ENCODE measurements at places on chromosomes 5 and 9. TPM values are rescaled to one million over a fixed set of nuclear protein-coding genes. Genes with fewer than 3 reads are reported as not detected.

PNPLA7 gene
- 1.9 TPM for total RNA-seq

DNA sequence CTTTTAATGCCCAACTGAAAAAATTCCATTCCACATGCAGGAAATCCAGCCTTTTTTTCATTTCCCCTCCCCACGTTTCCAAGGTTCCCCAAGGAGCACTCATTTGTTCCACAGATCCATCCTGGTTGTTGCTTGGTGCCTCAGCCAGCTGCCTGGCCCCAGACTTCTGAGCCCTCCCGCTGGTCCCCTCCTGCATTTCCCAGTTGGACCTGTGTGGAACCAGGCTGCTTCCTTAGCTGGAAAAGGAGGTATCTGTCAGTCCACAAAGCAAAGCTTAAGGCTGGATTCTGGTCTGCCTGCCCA is 44.8 kb downstream of the ANGPTL2 start:
- no peak overlapping the region for H3K27ac ChIP-seq
- peak; percentile 75 for DNase-seq
- H3K36me3 ChIP-seq: no peaks in the 10 kb centered on the region
- H3K4me3 ChIP-seq: no peak overlapping the region
- peaks cover 23% of the 10 kb centered on the region for H3K4me1 ChIP-seq
- no peaks in the 10 kb centered on the region for H3K27me3 ChIP-seq

PCDHAC1 gene
- total RNA-seq: not detected

GRCh38 chr9:105007143-105007542 is 79.2 kb upstream of the ABCA1 start:
- peak; percentile 80 for DNase-seq
- no peaks in the 10 kb centered on the region for H3K36me3 ChIP-seq
- no peaks in the 10 kb centered on the region for H3K27me3 ChIP-seq
- no peak overlapping the region for H3K4me3 ChIP-seq
- H3K4me1 ChIP-seq: no peaks in the 10 kb centered on the region

DNA sequence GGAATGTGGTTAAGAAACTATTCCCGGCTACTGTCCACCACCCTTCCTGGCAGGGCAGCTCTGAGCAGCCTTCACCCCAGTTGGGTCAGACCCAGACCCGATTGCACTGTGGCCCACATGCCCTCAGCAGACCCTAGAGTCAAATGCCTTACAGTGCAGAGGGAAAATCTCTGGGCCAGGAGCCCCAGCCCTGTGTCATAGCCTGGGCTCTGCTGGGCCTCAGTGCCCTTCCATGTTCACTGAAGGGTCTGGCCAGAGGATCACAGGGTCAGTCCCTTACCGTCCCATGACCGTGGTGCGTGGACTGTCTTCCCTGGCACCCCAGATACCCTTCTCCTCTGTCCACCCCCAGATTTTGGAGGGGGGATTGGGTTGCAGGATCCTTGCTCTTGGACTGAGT is 73.5 kb upstream of the COL5A1 start:
- H3K36me3 ChIP-seq: no peaks in the 10 kb centered on the region
- H3K4me1 ChIP-seq: no peaks in the 10 kb centered on the region
- H3K27me3 ChIP-seq: peaks cover 3% of the 10 kb centered on the region
- no peak overlapping the region for H3K4me3 ChIP-seq
- no peak for DNase-seq

DNA sequence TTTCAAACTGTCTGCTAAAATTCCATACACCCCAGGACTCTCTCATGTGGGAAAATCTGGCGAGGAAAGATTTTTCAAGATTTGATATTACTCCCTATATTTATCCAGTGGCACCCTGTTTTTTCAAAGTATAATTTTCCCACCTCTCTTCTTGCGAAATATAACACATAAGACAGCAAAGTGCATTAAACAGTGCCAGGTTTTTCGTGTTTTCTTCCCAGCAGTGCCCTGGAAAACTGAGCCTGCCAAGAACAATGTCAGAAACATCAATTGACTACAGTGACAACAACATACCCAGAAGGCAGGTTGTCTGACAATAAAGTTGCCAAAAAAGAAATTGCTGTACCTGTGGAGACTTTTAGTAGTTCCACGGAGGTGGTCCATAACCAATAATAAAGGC is 545.0 kb upstream of the ZNF608 start:
- H3K27ac ChIP-seq: no peak overlapping the region
- no peak for DNase-seq
- H3K4me3 ChIP-seq: no peak overlapping the region
- no peaks in the 10 kb centered on the region for H3K36me3 ChIP-seq

DNA sequence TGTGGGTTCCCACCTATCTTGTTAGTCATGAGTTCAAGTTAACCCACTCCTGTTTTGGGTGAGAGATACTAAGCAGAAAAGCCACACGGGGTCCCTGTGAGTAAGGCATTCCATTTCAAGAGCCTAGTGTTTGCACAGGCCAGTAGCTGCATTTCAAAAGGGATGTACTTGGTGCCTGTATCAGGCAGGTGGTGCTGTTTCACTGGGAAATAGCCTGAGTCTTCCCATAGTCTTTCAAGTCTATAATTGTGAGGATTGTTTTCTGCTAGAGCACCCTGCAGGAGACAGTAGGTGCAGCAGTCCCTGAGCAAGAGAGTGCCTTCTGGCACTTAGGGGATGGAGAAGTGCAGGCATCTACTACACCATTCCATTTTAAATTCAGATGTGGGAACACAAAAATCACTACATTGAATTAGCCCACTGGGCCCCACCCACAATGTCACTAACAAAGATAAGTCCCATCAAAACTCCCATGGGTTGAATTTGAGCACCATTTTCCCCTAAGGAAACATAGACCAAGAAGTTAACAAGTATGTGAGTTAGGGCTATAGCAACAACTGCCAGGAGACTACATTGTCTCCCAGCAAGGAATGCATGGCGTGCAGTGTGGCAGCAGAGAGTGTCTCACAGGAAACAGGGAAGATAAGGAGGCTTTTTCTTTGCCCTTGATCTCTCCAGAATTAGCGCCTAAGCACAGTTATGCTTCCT is 263.2 kb downstream of the COX7C start:
- no peaks in the 10 kb centered on the region for H3K27me3 ChIP-seq
- H3K4me1 ChIP-seq: no peaks in the 10 kb centered on the region
- no peak overlapping the region for H3K4me3 ChIP-seq
- DNase-seq: peak; percentile 69
- no peak overlapping the region for H3K27ac ChIP-seq
- no peaks in the 10 kb centered on the region for H3K36me3 ChIP-seq

DNA sequence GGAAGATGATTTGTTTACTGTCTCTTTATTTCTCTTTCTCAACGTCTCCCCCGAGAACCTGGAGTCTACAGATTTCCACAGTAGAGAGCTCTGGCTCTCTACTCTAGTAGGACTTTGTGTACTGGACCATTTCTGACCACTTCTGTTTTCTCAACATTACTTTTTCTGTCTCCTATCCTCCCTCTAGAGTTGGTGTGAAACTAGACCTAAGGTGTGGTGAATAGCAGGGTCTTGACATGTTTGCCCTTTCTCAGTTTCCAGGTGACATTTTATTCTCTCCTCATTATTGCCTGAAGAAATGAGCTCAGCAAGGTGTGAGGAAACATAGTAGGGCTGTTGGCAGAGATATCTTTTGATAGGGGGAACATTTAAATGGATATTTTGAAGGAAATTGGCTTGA is 62.1 kb upstream of the IL6ST start:
- H3K27ac ChIP-seq: no peak overlapping the region
- no peaks in the 10 kb centered on the region for H3K27me3 ChIP-seq
- H3K36me3 ChIP-seq: no peaks in the 10 kb centered on the region
- no peak for DNase-seq
- H3K4me1 ChIP-seq: peaks cover 8% of the 10 kb centered on the region
- no peak overlapping the region for H3K4me3 ChIP-seq

DNA sequence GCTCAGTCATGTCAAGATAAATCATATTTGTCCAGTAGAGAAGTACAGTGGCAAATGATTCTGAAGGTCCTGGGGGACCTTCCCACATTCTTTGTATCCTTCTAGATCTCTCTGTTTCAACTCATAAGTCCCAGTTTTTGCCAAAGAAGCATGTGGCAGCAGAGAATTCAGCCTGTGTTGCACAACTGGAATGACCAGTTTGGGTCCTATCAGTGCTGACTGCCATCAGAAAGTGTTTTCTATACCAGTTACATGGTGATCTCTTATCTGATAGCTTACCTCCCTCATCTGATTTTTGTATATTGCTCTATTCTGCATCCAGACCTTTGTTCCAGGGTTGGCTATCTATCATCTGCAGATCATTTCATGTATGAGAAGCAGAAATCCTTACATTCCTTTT is 21.7 kb downstream of the GM2A start:
- H3K27me3 ChIP-seq: peaks cover 1% of the 10 kb centered on the region
- no peak overlapping the region for H3K4me3 ChIP-seq
- H3K4me1 ChIP-seq: no peaks in the 10 kb centered on the region
- no peak for DNase-seq
- no peaks in the 10 kb centered on the region for H3K36me3 ChIP-seq

- H3K4me1 ChIP-seq: peaks cover 47% of the 10 kb centered on the region
- peaks cover 4% of the 10 kb centered on the region for H3K36me3 ChIP-seq
- H3K27me3 ChIP-seq: no peaks in the 10 kb centered on the region
- DNase-seq: no peak
- no peak overlapping the region for H3K27ac ChIP-seq
These were observed 32.4 kb downstream of the NEK6 start for GRCh38 chr9:124290053-124290591.

DNA sequence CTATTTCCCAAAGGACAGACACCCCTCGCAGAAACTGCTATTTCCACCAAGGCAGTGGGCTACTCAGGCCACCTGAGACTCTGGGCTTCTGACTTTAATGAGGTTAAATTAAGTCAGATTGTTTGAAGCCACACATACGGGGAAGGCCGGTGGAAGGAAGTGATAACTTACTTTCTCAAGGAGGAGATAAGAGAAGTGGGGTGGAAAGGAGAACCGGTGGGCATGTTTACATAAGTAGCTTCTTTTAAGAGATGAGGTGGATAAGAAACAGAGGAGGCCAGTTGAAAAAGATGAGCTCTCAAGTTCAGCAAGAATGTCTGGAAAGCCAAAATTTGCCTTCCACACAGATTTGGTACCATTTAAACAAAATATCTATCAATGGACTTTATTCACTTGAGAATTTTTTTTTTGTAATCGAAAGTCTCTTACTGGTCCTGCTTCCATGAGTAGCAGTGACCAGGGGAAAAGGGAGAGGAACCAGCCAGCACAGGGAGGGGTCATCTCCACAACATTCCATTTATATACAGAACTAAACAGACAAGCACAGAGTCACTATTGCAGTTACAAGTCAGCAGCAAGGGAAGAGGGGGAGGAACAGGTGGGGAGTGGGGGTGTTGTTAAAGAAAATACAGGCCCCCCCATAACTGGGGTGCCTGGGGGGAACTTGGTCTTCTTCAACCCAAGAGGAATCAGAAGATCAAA is 20.0 kb downstream of the CCDC125 start:
- DNase-seq: no peak
- H3K4me3 ChIP-seq: no peak overlapping the region
- H3K4me1 ChIP-seq: no peaks in the 10 kb centered on the region
- no peaks in the 10 kb centered on the region for H3K36me3 ChIP-seq
- H3K27ac ChIP-seq: no peak overlapping the region

DNA sequence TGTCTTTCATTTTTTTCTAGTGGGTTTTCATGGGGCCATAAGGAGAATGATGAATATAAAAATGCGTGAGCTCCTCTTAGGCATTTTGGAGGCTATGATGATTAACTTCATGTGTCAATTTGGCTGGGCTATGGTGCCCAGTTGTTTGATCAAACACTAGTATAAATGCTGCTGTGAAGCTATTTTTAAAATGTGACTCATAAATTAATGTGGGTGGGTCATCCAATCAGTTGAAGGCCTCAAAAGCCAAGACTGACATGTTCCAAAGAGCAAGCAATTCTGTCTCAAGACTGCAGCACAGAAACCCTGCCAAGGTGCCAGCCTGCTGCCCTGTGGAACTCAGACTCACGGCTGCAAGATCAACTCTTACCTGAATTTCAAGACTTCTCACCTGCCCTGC is 24.4 kb upstream of the ICE1 start:
- no peaks in the 10 kb centered on the region for H3K36me3 ChIP-seq
- no peaks in the 10 kb centered on the region for H3K27me3 ChIP-seq
- H3K4me1 ChIP-seq: no peaks in the 10 kb centered on the region
- no peak overlapping the region for H3K27ac ChIP-seq
- no peak for DNase-seq

DNA sequence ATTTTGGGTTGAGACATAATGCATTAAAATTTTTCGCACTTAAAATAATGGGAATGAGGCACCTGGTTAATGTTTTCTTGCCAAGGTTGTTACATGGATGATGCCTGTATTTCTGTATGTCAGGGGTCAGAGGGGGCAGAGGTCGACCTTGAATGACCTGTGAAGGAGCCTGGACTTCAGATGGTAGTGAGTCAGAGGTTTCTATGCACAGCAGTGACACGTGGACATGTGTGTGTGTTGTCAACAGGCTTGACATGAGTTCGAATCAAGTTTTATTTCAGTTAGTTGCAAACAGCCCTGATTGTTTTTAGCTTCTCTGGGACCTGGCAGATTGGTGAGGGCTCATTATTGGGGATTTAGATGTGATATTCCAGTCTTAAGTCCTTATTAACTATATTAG is 3.6 kb downstream of the IL5 start:
- no peak overlapping the region for H3K27ac ChIP-seq
- peaks cover 19% of the 10 kb centered on the region for H3K27me3 ChIP-seq
- H3K4me1 ChIP-seq: no peaks in the 10 kb centered on the region

DNA sequence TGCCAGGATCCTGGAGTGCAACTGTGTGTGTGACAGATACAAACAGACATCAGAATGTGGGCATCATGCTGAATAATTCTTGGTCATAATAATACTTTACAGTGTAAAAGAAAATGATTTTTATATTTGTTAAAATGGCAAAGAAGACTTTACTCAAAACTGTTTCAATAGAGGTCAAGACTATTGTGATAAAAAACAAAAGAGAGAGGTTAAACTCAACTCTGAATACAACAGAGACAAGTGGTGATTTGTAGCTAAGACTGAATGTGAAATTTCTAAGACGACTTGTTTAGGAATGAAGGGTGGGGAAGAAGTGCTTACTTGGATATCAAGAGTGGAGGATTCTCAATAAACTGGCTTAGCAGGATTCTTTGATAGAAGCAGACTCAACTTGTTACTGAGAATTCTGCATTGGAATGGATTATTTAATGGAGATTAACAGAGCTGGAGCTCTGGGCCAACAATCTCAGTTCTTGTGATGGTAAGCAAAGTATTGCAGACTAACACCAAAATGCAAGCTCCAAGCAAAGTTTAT is 457.4 kb upstream of the CDH18 start:
- no peak overlapping the region for H3K4me3 ChIP-seq
- no peaks in the 10 kb centered on the region for H3K27me3 ChIP-seq
- H3K4me1 ChIP-seq: no peaks in the 10 kb centered on the region
- H3K27ac ChIP-seq: no peak overlapping the region

DNA sequence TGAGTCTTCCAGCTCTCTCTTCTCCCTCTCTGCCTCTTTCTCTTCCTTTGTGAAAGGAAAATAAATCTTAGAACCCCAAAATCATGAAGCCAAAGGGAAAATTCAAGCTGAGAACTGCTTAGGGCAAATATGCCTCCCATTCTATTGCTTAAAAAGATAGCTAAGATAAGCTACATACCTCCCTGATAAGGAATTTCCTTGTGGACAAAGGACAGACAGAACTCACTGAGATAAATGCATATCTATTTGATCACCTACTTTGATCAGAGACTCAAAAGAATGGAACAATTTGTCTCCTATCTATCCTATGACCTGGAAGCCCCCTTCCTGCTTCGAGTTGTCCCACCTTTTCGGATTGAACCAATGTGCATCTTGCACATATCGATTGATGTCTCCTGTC is 220.6 kb upstream of the NMUR2 start:
- H3K36me3 ChIP-seq: no peaks in the 10 kb centered on the region
- no peak overlapping the region for H3K4me3 ChIP-seq
- H3K4me1 ChIP-seq: no peaks in the 10 kb centered on the region
- H3K27me3 ChIP-seq: no peaks in the 10 kb centered on the region

CARTPT gene
- total RNA-seq: not detected

GPR151 gene
- total RNA-seq: not detected

GRCh38 chr9:7315746-7316145 is 483.8 kb downstream of the DMAC1 start:
- H3K36me3 ChIP-seq: no peaks in the 10 kb centered on the region
- H3K27ac ChIP-seq: no peak overlapping the region
- H3K27me3 ChIP-seq: no peaks in the 10 kb centered on the region
- no peaks in the 10 kb centered on the region for H3K4me1 ChIP-seq
- H3K4me3 ChIP-seq: no peak overlapping the region

Data from endothelial cell of umbilical vein (primary cell).